ENCODE measurements at places on chromosomes 2 and 18.

GRCh38 chr2:33529771-33530481, 53.5 kb downstream of the RASGRP3 start:
- DNase-seq = peak; percentile 83

DNA sequence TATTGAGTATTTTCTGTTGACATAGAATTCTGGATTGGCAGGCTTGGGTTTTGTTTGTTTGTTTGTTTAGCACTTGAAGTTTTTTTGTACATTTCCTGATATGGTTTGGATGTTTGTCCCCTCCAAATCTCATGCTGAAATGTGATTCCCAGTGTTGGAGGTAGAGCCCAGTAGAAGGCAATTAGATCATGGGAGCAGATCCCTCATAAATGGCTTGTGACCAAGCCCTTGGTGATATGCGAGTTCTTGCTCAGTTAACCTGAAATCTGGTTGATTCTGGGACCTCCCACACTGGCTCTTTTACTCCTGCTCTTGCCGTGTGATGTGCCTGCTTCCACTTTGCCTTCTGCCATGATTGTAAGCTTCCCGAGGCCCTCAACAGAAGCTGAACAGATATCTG, 98.0 kb downstream of the PTPN4 start:
- no peak for DNase-seq

GRCh38 chr2:75571730-75572430, 11.1 kb upstream of the EVA1A start:
- DNase-seq = no peak

GRCh38 chr2:118525346-118525745, 322.1 kb downstream of the EN1 start:
- no peak for DNase-seq

DNA sequence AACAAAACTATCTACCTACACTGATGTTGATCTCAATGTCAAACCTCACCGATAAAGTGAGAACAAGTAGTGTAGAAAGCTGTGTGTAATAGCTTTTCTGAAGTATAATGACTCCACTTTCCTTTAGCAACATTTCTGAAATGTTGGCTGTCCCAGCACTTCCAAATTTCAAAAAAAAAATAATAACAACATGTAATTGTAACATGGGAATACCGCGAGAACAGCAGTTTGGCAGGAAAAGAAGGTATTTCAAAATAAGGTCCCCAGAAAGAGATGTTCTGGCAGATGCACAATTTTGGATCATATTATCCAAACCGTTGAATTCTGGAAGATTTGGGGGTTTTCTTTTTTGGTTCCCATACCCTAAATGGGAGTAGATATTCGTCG, 352.0 kb downstream of the ARHGAP15 start:
- DNase-seq = peak; percentile 35

- no peak for DNase-seq
Measured at GRCh38 chr2:120473522-120474271, 127.8 kb downstream of the INHBB start.

GRCh38 chr2:148527488-148528340, 116.8 kb upstream of the EPC2 start:
- DNase-seq = no peak

DNA sequence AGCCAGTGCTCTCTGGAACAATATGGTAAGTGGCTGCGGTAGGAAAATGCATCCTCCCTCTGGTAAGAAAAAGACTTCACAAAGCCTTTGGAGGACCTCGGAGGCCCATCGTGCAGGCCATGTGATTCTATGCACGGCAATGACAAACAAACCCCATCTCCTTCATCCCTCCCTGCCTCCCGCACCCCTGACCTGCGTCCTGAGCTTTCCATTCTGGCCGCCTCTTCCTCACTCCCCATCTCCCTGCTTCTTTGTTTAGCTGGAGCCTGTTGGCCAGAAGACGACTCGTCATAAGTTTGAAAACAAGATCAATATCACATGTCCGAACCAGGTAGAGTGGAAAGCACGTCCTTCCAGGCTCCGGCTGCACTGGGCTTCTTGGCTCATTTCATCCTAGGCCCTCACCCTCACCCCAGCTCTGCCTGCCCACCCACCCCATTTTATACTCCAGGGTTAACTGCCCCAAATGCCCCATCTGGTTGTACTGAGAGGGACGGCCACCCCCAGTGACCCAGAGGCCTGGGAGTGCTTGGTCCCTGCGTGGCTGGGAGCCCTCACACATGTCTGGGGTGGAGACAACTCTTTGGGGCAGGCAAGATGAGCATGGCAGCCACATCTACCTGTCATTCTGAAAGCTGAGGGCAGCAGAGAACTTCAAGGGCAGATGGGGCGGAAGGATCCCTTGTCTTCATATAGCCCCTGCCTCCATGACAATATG, 94.0 kb downstream of the PLB1 start:
- no peak for DNase-seq

- no peak for DNase-seq
Measured at GRCh38 chr2:97936199-97936598, 59.5 kb downstream of the TMEM131 start.

- peak; percentile 38 for DNase-seq
Measured at GRCh38 chr2:54638774-54639187, 84.7 kb upstream of the EML6 start.

DNA sequence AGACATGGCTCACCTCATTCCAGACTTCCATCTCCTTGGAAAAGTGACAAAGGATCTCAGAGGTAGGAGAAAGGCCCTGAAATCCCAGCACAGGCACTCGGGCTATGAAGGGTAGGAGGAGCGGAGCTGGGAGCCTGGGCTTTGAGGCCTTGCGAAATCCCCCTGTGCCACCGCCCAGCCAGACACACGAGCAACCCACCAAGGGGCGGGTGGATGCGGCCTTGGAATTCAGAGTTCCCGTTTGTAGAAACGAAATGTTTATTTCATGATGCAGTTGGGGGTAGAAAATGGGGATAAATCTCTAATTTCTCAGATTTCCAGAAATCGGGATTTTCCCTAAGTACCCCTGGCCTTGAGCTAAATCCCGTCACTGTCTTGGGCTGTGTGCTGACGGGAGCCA, 177.1 kb upstream of the HDAC4 start:
- DNase-seq = no peak

- peak; percentile 46 for DNase-seq
Measured at GRCh38 chr2:201768918-201769317, 11.8 kb downstream of the ALS2 start.

- DNase-seq = no peak
Measured at GRCh38 chr18:70493461-70493860, 204.6 kb downstream of the SOCS6 start.

DNA sequence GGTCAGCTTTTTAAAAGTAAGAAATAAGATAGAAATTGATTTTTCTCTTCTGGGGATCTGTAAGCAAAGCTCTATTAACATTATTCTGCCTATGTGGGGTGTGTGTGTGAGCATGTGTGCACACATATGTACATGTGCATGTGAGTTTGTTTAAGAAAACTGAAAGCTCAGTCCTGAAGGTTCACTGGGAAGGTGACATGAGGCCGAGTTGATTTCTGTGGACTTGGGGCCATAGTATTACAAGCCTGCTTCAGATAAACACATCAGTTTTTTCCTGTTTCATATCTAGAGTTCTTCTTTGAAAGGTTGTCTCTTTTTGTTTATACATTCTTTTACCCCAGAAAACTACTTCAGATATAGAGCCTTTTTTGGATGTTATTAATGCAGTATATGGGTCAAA, 83.4 kb downstream of the SERPINB8 start:
- DNase-seq = no peak

- DNase-seq = no peak
Measured at GRCh38 chr2:45575881-45576280, 35.2 kb downstream of the SRBD1 start.

DNA sequence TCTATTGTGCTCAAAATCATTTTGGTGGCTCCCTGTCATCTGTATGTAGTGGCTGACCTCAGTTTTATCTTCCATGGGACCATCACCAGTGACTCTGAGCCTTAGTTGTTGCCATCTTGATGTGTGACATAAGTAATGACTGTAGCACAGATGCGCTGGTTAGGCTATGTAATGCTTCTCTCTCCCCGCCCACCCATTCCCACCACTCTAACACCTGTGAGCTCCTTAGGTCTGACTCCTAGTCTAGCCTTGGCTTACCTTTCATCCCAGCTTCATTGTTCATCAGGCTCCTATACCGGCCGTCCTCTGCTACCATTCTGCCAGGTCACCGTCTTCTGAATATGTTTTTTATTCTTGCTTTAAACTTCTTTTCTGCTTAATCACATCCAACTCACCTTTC, 17.2 kb downstream of the MYO1B start:
- peak; percentile 65 for DNase-seq

GRCh38 chr2:34664266-34664665, 1065.2 kb upstream of the FAM98A start:
- no peak for DNase-seq

- DNase-seq = no peak
Measured at GRCh38 chr2:190094316-190094871, 31.9 kb upstream of the MSTN start.

DNA sequence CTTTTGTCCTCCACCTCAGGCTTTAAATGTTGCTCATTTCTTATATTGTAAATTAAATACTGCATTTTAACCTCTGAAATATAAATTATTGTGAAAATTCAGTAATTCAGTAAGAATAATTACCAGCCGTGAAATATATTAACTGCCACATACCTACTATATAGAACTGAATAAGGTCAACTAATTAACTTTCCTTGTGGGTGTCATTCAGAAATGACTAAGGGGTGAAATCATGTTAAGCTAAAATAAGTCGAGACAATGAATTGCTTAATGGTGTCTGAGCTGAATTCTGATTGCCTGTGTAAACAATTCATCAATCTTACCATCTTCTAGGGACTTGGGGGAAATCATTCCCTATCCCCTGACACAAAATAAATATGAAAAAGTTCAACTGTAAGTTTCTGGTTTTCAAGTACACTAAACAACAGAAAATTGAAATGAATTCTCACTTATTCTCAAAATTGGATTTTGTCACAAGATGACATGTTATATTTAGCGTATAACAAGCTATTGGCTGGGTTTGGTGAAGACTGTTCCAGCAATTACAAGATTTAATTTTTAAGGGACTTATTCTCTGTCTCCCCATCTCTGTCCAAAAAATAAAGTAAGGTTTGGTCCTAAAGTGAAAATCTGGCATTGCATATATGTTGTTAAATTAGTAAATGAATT, 255.1 kb downstream of the METTL4 start:
- no peak for DNase-seq

DNA sequence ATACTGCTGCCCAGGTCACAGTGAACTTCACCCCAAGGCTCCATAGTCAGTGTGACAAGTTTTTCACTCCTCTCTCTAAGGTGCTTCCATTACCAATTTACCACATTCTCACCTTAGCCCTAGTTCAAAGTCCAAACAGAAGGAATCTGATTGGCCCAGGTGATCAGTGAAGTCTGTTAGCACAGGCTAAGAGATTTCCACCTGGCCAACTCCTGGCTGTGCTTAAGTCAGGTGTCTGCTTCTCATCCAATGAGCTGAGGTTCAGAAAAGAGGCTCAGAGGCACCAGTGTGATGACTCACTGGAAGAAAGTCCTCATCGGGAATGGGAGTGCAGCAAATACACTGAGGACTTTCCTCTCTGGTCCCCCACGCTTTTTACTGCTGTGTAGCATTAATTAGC, 164.4 kb upstream of the MGAT5 start:
- no peak for DNase-seq

GRCh38 chr2:167331636-167332232, 443.5 kb downstream of the XIRP2 start:
- DNase-seq = peak; percentile 1

- DNase-seq = no peak
Measured at GRCh38 chr2:132429351-132429750, 12.7 kb downstream of the GPR39 start.

DNA sequence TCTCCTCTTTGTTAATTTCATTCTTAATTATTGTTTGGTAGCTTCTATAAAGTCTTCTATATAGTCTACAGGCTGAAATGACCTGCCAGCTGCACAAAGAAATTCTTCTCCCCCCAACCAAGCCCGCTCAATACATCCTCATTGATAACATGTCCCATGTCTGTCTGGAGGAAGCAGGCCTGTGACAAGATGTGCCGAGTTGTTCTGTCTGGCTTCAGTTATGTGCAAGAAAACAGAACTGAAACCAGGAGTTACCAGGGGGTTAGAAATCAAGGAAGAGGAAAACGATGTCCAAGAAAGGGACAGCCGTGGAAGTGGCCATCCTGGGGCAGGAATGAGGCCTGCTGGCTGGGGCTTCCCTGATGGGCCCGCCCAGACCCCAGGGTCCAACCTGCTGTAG, 57.6 kb downstream of the MTCL1 start:
- no peak for DNase-seq

- no peak for DNase-seq
Measured at GRCh38 chr2:136651456-136652010, 113.8 kb upstream of the THSD7B start.

GRCh38 chr18:48834413-48835031, 116.2 kb downstream of the SMAD7 start:
- peak; percentile 93 for DNase-seq

DNA sequence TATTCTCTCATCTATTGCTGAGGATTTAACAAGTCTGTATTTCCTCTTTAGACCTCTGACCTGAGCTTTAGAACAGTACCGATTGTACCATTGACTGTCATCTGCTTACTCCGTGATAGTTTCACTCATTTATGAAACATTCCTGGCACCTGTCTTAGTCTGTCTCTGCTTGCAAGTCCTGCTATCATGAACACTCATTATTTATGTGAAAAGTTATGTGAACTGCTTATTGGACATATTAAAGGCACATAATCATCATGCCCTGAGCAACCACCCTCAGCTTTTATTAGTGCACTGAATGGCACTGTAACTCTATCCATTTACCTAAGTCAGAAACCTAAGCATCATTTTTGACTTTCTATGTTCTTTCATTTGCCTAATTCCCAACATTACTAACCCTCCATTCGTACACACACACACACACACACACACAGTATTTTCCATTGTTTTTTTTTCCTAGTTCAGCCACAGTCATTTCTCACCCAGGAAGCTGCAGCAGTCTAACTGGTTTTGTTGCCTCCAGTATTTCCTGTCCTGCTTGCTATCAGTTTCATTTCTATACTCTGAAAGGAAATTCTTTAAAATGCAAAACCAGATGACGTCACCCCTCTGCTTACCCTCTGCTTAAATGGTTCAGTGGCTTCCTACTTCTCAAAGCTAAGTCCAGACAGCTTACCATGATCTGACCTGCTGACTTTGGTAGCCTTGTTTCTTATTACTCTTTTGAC, 146.1 kb downstream of the HAUS1 start:
- peak; percentile 90 for DNase-seq

- no peak for DNase-seq
Measured at GRCh38 chr2:156083763-156084493, 248.6 kb downstream of the NR4A2 start.

- no peak for DNase-seq
Measured at GRCh38 chr2:101741775-101742520, 44.4 kb downstream of the MAP4K4 start.

- DNase-seq = no peak
Measured at GRCh38 chr18:65852273-65852672, 101.5 kb downstream of the CDH7 start.

DNA sequence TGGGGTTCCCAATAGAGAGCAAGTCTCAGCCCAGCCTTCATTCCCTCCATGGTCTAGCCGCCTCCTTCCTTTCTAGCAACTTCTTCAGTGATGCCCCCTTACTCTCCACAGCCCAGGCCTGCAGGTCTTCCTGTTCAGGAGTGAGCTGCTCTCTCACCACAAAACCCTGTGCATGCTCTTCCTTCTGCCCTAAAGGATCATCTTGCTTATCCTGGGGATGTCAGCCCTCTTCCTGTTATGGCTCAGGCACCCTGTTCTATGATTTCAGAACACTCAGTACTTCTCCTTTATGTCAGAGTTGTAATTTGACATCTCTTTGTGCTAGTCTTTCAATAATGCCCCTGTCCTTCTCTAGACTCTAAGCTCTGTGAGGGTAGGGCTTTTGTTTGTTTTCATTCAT, 19.4 kb downstream of the TMEM178A start:
- DNase-seq = no peak

- DNase-seq = peak; percentile 8
Measured at GRCh38 chr18:41703744-41704530, 251.1 kb upstream of the PIK3C3 start.
